Activated naive CD8-positive, alpha-beta T cell treated with anti-CD3 and anti-CD28 coated beads, Interleukin-2, amount 10 ng/mL, durations not matched to agents 7 days and 5 days (primary cell): ENCODE measurements at places on chromosomes 6 and 20. TPM values are rescaled to one million over a fixed set of nuclear protein-coding genes. Genes with fewer than 3 reads are reported as not detected.

- no peak for DNase-seq
Measured at GRCh38 chr6:1135726-1136414, 176.0 kb upstream of the FOXQ1 start.

DNA sequence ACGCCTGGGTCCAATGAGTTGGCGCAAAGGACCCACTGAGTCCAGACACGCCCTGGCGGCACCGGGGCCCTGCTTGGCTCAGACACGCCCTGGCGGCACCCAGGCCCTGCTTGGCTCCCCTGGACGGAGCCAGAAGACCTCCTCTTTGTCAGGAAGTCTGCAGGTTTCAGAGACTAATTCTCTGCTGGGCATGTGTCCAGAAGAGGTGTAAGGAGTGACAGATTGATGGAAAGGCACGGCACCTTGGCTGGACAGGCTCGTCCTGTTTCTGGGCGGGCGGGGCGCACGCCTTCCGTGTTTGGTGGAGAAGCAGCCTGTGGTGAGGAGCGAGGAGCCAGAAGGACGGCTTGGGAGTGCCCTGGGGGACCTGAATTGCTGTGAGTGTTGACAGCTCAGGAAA lies 23.1 kb upstream of the DACT2 start:
- no peak for DNase-seq

GRCh38 chr6:113629256-113629655 lies 227.9 kb upstream of the MARCKS start:
- DNase-seq: no peak

- DNase-seq: no peak
Measured at GRCh38 chr6:4402477-4402976, 267.2 kb upstream of the ECI2 start.

- no peak for DNase-seq
Measured at GRCh38 chr6:142850679-142851423, 94.1 kb downstream of the HIVEP2 start.

DNA sequence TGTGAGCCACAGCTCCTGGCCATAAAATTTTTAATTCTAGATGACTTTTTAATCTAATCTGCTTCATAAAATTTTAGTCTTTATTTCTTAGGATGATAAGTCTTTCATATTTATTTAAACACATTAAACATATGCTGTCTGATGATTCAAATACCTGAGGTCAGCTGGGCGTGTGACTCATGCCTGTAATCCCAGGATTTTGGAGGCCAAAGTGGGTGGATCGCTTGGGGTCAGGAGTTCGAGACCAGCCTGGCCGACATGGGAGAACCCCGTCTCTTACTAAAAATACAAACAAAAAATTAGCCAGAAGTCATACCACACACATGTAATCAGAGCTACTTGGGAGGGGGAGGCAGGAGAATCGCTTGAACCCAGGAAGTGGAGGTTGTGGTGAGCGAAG lies 53.1 kb downstream of the RBM24 start:
- DNase-seq: no peak

DNA sequence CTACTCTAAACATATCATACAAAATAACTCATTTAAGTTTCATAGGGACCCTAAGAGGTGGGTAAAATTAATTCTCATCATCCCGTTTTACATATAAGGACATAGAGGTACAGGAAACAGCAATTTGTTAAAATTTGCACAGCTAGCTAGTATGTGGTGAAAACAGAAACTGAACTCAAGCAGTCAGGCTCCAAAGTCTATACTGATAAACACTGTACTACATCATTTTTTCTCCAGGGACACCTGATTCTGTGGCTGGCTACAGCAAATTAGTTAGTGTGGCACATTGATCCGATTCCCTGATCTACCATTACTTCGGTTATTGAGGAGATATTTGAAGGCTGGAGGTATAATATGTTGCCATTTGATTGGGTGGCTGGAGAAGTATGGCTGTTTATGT lies 36.2 kb upstream of the E2F3 start:
- DNase-seq: no peak

DNA sequence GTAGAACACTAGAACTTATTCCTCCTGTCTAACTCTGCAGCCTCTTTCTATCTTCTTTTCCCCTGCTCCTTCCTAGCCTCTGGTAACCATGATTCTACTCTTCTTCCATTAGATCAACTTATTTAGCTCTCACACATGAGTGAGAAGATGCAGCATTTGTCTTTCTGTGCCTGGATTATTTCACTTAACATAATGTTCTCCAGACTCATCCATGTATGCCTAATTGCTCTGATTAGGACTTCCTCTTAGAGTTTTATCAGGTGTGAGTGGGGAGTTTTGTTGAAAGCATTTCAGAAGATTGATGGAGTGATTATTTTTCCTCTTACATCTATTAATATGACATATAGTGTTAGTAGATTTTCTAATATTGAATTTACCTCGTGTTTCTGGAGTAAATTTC lies 140.4 kb downstream of the CDKAL1 start:
- no peak for DNase-seq

DNA sequence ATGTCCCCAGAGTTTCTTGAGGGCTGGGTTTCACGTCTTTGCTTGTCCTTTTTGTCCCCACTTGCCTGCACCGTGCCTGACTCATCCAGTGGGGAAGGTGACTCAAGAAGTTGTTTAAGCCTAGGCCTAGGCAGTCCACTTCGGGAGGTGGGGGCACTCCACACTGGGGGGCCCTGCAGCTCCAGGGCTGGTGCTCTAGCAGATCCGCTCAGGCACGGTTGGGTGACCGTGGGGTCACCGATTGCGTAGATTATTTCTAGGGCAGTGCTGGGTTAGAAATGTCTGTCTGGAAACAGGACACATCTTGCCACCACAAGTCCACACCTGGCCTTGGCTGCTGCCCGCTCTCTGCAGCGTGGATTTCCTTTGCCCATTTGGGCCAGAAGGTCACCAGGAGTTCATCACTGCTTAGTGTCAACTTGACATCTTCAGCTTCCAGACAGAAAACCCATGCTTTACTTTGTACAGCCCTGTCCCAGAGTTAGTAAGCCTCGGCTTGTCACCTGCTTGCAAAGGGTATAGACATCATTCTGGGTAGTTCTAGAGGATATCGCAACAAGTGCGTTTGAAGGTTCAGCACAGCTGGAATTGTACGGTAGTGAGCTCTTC lies 13.6 kb upstream of the C20orf144 start:
- no peak for DNase-seq

DNA sequence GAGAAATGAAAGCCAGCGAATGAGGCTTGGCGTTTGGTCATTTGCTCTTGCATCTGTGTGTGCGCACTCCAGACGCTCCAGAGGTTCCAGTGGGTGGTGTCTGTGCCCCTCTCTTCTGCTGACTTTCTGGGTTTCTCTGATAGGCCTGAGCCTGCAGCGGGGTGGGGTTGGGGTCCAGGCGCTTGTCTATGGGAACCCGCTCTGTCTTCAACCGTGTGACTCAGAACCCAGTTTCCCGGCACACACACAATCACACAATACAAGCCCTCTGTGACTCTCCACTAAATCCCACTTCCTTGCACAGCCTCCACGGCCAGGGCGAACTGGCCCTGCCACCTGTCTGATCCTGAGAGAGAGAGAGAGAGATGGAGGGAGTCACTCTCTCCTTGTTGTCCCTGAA lies 24.6 kb downstream of the RBM38 start:
- DNase-seq: no peak

GRCh38 chr6:164832410-164832809 lies 477.0 kb downstream of the C6orf118 start:
- DNase-seq: no peak

DNA sequence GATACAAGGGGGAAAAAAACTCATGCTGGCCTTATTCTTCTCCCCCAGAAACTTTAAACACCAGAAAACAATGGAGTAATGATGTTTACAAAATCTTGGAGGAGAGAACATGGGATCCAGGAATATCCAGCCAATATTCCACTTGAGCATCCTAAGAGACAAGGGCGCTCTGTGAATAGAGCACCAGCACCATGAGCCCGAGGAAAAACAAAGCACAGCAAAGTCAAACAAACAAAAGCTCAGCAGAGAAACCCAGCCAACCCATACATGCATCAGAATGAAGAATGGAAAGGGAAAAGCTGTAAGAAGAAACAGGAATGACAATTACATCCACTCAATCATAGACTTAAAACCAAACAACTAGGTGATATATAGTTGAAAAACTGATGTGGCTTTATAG lies 4.6 kb upstream of the NAA20 start:
- no peak for DNase-seq

DNA sequence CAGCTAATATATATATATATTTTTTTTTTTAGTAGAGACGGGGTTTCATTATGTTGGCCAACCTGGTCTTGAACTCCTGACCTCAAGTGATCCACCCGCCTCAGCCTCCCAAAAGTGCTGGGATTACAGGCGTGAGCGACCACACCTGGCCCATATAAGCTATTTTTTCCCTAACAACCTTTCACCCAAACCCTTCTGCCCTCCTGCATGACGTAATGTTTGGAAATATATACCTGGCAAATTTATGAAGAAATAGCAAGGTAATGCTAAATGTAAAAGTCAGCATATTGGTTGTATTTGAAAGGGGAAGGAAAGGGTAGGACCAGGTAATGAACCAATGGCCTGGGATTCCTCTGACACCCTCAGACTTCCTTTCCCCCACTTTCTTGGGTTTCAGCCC lies 325.5 kb upstream of the ARID1B start:
- DNase-seq: no peak

GRCh38 chr6:17031961-17032360 lies 69.9 kb upstream of the STMND1 start:
- DNase-seq: no peak

GRCh38 chr6:83594941-83595340 lies 82.6 kb downstream of the PRSS35 start:
- no peak for DNase-seq

DNA sequence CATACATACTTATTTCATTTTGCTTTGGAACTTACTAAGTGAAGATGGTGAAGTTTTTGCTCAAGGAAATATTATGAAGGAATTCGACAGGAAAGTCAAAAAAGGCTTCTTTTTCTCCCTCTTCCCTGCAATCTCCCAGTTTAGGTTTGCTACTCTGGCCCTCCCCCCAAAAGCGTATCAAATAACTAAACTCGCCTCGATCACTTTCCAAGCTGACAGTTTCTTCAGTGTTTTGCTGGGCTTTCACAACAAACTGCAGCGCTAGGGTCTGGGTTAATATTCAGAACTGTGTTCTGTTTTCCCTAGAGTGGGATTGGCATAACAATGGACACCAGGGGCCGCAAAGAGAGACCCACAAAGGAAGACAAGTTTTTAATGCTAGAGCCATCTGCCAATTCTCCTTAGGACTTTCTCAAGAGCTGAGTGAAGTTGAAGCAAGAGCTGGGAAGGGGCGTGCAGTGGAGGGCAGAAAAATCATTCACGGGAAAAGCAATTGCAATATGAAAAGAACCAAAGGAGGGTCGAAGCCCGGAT lies 57.8 kb downstream of the ATP9A start:
- DNase-seq: no peak

DNA sequence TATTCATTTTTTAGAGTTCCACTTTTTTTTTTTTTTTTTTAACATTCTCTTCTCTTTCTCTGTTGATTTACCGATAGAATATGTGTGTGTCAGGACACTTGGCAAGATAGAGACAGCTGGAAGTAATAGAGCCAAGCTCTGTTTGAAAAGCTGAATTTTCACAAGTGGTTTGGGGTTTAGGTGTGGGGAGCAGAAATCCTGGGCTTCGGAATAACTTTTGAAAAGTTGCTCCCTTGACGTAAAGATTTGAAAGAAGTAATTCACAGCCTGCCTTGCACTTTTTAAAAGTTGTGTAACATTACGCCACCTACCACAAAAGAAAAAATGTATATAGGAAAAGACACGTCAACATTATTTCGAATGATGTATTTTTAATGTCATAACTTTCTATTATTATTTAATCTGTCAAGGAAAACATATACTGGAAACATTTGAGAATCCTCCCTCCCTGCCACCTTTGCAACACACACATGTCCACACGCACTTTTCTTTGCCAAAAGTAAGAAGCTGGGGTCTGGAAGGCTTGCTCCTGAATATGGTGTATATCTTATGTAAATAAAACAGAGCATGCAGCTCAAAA lies 917.9 kb downstream of the KIF16B start:
- no peak for DNase-seq

- DNase-seq: no peak
Measured at GRCh38 chr20:3340443-3340842, 67.0 kb downstream of the DNAAF9 start.

DNA sequence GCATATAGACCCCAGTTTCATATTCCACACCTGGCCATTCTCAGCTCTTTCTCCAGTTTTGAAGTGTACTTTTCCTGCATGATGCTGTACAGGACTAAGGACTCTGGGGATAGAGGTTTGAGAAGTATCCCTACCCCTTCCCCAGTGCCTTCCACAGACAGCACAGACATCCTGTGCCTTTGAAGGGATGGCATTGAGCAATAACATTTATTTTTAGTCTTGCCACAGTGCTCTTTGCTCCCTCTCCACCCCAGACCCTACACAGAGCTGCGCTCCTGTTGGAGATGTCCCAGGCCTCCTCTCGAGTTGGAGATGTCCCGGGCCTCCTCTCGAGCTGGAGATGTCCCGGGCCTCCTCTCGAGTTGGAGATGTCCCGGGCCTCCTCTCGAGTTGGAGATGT lies 275.8 kb downstream of the FARS2 start:
- no peak for DNase-seq

GRCh38 chr6:18412644-18413043 lies 25.5 kb downstream of the RNF144B start:
- no peak for DNase-seq

DNA sequence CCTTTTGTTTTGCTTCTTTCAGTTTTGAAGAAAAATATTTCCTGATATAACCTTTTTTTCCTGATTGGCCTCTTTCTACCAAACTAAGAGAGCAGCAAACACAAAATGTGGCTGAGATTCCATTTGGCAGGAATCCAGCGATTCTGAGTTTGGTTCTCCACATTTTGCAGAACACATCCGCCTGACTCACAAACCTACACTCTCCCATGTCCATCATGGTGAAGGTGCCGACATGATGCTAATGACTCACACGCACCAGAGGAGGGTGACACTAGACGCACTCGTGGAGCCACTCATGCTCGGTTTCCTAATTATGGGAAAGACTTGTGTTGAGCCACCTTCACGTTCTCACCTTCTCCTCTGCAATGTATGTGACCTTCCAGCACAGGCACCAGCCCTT lies 45.9 kb upstream of the DUSP22 start:
- no peak for DNase-seq

DNA sequence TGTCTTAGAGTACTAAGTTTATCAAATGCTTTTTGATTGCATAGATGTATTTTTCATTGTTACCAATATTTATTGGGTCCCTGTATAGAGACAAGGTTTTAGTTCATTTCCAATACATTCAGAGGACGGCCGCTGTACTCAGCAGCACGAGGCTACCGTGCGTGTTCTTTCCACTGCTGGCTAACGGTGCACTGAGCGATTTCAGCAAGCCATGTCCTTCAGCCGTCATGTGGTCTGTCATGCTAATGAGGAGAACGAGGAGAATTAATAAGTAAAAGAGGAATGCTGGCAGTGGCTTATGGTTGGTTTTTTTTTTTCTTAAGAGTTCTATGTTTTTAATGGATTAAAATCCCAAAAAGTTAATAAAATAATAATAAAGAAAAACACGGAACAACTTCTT lies 253.6 kb downstream of the ARID1B start:
- no peak for DNase-seq

The DLK2 gene
- total RNA-seq: 0.30 TPM

The CSNK2B gene
- total RNA-seq: 216 TPM

The SLC4A11 gene
- total RNA-seq: 1.9 TPM

The ARFGEF3 gene
- total RNA-seq: 0.30 TPM

The PHACTR3 gene
- total RNA-seq: not detected

The FAM217A gene
- total RNA-seq: not detected

The SYNCRIP gene
- total RNA-seq: 99.3 TPM

The IMPG1 gene
- not detected for total RNA-seq

The TNNC2 gene
- total RNA-seq: not detected

The CFAP61 gene
- total RNA-seq: not detected

The NTSR1 gene
- total RNA-seq: 0.37 TPM

The FOXQ1 gene
- not detected for total RNA-seq
